Stimulated activated CD8-positive, alpha-beta memory T cell treated with anti-CD3 and anti-CD28 coated beads, Interleukin-2, amount 100 ng/mL, for 1 hour (primary cell): ENCODE measurements at places on chromosomes 3 and 15.

DNA sequence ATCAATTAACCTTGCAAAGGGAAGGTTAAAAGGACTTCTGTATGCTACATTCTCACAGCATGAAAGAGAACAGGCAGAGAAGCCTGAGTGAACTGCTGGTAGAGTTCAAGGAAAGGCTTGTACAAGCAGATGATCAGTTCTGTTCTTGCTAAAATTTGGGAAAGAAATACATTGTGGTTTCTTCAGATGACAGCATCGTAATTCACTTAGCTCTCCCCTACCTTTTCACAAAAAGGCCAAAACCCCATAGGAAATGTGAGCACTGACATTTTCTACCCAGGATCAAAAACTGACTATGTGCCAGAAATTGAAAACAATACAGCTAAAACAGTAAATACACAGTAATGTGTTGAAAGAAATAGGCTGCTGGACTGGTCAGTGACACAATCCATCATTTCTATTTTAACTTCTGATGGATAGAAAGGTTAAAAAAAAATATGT lies 216.4 kb downstream of the DPH6 start:
- DNase-seq, result no peak

GRCh38 chr3:49333091-49333490 lies 6.8 kb downstream of the USP4 start:
- DNase-seq, result no peak

GRCh38 chr3:43910750-43911149 lies 220.0 kb downstream of the ABHD5 start:
- DNase-seq, result no peak

- DNase-seq, result no peak
These were observed 23.3 kb downstream of the ZNF710 start for GRCh38 chr15:90024406-90024805.

DNA sequence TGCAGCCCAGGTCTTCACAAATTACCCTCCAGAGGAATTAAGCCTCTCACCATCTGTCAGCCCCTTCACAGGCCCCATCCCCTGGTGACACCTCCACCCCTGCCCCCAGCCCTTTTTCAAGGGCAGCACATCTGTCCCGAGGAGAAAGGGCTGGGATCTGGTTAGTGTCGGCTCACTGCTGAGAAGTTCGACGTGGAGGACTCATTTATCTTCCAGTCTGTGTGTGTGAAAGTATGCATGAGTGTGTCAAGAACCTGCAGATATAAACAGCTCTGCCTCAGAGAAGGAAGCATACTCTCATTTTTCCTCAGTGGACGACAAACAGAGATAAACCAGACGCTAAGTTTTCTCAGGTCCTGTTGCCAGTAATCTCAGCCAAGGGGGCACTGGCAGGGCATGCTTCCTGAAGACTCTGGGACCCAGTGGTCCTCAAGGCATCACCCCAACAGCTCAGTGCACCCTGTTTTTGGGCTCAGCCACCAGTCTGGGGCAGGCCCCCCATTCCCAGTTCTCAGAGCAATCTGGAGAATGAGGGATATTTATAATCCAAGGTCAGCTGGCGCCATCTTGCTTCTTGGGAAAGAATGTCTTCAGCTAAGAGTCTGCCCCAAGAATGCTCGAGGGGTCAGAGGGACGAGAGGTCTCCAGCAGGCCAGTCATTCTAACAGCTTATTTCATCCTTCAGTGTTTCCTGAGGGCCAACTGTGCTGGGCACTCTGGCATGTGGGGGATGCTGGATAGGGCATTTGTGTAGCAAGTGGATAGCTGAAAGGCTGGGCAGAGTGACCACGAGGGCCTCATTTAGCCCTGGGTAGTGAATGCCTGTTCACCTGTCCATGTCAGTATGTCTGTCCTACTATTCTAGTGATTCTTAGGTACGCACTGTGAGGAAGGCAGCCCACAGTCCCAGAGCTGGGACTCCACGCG lies 73.6 kb downstream of the ADCY5 start:
- no peak for DNase-seq

- no peak for DNase-seq
These were observed 51.1 kb downstream of the CGNL1 start for GRCh38 chr15:57427367-57427821.

DNA sequence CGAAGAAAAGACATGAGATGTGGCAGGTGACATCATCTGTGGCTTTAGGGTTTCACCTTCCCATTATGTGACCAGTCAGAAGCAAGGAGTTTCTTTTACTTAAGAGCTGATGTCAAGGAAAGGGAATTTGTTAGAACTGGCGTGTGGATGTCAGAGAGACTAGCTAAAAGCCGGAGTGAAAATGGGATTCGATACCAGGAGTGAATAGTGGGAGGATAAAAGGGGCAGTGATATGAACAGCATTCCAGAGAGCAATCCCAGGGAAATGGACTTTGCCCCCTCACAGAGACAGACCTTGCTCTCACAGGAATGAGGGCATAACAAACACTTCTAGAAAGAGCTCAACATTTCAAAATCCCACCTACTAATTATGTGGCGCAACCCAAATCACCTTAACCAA lies 5.9 kb upstream of the FMN1 start:
- no peak for DNase-seq

DNA sequence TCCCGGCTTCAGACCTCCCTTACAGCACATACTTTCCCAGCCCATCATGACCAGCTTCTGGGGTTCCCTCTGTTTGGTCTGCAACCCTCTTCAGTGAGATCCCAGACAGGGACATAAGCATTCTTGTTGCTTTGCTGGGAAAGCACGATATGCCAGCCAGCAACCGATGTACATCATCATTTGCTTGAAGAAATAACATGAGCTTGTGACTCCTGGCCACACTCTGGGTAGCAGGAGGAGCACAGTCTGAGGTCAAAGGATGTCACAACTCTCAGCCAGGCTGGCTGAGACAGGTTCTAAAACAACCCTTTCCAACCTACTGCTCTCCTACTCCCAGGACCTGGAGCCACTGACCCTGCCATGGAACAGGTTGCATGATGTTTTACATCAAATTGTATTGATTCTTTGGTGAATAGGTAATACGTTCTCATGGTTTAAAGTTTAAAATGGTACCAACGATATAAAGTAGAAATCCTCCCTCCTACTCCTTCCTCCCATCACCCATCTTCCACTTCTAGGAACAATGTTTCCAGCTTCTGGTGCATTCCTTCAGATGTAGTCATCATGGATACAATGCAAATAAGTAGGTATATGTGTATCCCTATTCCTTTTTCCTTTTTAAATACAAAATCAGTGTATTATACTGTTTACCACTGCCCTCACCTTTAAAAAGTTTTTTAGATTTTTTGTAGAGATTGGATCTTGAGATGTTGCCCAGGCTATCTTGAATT lies 190.3 kb downstream of the OPA1 start:
- DNase-seq, result no peak

- DNase-seq, result no peak
These were observed 668 bp downstream of the THRB start for GRCh38 chr3:24493746-24494617.

DNA sequence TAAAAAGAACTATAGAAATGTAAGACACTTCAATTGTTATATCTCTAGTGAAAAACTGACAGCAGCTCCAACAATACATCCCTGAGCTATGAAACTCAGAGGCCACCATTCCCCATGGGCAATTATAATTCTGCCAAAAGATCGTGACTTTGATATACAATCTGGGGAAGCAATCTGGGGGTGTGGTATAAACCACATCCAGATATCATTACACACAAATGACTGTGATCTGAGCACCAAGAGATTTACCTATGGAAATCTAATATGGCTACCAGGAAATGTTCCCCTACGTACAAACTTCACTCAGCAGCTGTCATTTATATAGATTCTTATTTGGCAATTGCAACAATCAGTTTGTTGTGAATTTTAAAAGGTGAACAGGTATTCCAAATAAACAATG lies 110.3 kb downstream of the FRMD5 start:
- no peak for DNase-seq

DNA sequence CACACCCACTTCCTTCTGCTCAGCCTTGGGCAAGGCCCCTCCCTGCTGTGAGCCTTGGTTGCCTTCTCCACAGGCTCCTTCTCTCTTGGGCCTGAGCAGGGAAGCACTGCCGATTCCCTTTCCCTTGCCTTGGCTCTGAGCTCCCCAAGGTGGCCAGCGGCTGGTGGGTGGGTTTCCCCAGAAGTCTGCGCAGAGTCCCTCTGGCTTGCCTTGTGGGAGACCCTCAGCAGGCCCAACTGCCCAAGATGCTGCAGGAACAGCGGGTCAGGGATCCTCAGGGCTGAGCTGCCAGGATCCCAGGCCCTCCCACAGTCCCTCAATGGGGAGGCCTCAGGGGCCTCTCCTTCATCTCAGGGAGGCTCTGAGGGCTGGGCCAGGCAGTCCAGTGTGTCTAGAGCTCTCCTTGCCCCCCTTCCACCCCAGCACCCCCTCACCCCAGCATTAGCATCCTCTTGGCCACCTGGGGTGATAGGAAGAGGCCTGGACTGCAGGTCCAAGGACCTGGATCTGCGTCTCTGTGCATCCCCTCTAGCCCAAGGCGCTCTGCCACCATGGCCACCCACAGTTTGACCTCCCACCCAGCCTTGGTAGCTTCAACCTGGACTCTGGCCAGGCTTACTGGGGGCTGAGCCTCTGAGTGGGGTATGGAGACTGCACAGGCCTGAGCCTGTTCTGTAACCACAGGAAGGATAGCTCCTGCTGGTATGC lies 68.6 kb downstream of the EXOG start:
- DNase-seq, result no peak

GRCh38 chr3:104392327-104392726 lies 974.4 kb upstream of the ALCAM start:
- no peak for DNase-seq

DNA sequence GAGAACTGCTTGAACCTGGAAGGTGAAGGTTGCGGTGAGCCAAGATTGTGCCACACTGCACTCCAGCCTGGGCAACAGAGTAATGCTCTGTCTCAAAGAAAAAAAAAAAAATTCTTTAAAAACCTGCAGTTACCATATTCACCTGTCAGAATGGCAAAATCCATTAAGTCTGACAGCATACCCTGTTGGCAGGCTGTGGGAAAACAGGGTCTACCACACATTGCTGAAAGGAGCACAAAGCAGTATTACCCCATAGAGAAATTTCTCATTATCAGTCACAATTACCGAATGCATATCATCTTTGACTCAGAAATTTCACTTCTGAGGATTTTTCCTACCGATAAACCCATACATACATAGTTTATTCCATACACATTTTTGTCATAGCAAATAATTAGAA lies 264.1 kb upstream of the SLCO3A1 start:
- no peak for DNase-seq

GRCh38 chr3:124671106-124671505 lies 59.1 kb upstream of the UMPS start:
- no peak for DNase-seq

DNA sequence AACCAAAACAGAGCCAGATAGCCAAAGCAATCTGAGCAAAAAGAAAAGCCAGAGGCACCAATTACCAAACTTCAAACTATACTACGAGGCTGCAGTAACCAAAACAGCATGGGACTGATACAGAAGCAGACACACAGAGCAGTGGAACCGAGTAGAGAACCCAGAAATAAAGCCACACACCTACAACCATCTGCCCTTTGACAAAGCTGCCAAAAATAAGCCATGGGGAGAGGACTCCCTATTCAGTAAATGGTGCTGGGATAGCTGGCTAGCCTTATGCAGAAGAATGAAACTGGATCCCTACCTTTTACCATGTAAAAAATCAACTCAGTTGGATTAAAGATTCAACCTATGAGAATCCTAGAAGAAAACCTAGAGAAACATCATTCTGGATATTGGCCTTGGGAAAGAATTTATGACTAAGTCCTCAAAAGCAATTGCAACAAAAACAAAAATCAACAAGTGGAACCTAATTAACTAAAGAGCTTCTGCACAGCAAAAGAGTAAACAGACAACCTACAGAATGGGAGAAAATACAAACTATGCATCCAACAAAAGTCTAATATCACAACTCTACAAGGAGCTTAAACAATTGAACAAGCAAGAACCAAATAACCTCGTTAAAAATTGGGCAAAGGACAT lies 95.1 kb downstream of the APBA2 start:
- DNase-seq, result no peak
